Stimulated activated CD8-positive, alpha-beta memory T cell treated with anti-CD3 and anti-CD28 coated beads, Interleukin-12 subunit alpha, Interleukin-12 subunit beta, amount 100 ng/mL, for 4 hours (primary cell): ENCODE measurements at places on chromosomes 5 and 9.
A peak's percentile ranks its signal among the peaks of the same experiment; 100 is the strongest.

GRCh38 chr5:157485811-157486210, 25.8 kb downstream of the NIPAL4 start:
- DNase-seq: no peak

DNA sequence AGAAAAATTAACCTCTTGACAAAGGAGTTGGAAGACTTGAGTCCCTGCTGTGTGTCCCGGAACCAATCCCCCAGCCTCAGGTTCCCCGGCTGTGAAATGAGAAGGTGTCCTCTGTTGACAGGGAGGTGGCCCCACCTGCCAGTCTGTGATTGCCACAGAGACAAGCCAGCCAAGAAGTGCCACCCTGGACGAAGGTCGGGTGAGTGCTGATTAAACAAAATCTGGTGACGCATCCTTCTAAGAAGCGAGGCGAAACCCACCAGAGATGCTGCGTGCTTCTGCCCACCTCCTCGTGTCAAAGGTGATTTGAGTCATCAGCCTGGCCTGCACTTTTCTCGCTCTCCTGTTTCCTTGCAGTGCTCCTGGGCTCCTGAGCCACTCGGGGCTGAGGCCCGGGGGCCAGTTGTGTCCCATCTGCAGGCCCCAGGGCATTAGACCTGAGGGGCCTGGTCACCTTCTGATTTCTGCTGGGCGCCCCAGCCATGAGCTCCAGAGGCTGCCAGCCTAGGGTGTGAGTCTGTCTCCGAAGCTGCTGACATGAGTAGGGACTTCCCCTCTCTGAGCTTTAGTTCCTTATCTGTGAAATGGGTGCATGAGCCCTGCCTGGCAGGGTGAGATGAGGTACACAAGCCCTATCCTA, 28.7 kb downstream of the NEK6 start:
- peak; percentile 25 for DNase-seq

- no peak for DNase-seq
Observed at GRCh38 chr9:13568405-13568804, 288.9 kb upstream of the MPDZ start.

- no peak for DNase-seq
Observed at GRCh38 chr9:38110476-38110875, 41.4 kb upstream of the SHB start.

DNA sequence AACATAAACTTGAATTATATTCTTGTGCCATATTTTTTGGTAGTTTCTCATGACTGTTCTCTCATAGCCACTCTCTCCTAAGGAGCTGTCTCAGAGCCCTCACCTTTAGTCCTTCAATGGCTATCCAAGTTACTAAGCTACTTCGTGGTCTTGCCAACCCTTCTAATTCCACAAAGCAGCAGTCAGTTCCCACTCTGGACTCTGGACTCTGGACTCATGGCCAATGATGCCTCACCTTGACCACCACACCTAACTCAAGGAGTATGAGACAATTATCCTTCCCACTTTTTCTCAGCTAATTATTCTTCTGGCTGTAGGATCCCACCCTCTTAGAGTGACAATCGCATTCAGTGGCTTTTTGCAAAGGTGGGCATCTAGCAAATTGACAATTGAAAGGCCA, 42.2 kb downstream of the TUSC1 start:
- no peak for DNase-seq

DNA sequence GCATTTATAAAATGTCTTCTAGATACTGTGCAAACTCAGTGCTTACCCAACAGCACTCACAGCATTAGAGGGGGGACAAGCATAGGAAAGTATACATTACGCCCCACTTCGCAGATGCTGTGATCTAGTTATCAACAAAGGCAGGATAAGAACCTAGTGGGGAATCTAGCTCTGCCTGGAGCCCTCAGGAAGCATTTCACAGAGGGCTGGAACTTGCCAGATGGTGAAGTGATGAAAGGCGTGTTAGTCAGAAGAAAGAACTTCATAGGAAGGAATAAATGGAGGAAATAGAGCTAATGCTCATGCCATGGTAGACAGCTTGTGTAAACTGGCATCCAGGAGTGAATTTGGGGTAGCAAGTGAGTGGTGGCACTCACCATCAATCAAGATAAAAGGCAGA, 25.8 kb downstream of the DIRAS2 start:
- no peak for DNase-seq

GRCh38 chr5:111673891-111674626, 82.9 kb downstream of the NREP start:
- DNase-seq: no peak

GRCh38 chr5:116546743-116547124, 27.9 kb downstream of the SEMA6A start:
- DNase-seq: no peak

- no peak for DNase-seq
Observed at GRCh38 chr5:176658007-176658599, 10.8 kb downstream of the TSPAN17 start.

GRCh38 chr5:159179529-159180305, 29.6 kb downstream of the RNF145 start:
- DNase-seq: no peak

DNA sequence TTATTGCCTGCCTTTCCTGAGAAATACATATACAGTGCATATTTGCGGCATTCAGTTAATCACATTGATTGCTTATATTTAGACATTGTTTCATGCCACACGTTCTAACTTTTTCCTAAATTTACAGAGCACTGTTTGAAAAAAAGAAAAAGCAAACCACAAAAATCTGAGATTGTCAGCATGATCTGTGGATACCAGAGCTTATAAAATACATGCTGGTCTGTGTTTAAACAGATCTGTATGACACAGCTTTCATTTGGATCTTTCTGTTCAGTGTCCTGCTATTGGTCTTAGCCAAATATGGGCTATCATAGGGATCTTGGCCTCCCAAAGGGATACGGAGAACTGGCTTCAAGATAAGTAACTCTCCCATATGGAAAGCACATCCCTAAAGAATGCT, 20.2 kb downstream of the ALDH1A1 start:
- no peak for DNase-seq

GRCh38 chr5:1930880-1931603, 48.3 kb upstream of the IRX4 start:
- no peak for DNase-seq
